ENCODE measurements at places on chromosomes 4 and X.

- DNase-seq: no peak
Measured at GRCh38 chr4:187128976-187129375, 405.3 kb upstream of the FAT1 start.

DNA sequence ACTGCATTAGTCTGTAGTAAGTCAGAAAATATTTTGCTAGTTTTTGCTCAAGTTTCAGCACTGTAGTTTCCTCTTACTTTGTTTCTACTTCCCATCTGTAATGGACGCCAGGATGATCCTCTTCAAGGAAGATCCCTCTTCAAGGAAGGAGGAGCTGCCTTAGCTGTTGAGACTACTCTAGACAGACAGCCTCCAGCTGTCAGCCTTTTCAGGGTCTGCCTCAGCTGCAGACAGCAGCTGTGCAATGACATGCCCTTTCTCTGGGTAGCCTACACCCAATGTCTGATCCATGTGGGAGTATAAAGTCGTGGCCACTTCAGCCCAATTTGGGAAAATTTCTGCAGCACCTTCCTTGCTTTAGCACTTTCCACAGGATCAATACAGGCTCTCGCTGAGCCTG is 281.0 kb upstream of the MAOA start:
- no peak for DNase-seq

- DNase-seq: no peak
Measured at GRCh38 chr4:89275587-89275986, 32.0 kb downstream of the GPRIN3 start.

- no peak for DNase-seq
Measured at GRCh38 chr4:65623506-65623905, 46.8 kb downstream of the EPHA5 start.

GRCh38 chr4:148831945-148832344 is 389.7 kb upstream of the NR3C2 start:
- DNase-seq: no peak

- no peak for DNase-seq
Measured at GRCh38 chr4:26127851-26128337, 192.9 kb upstream of the RBPJ start.

- DNase-seq: no peak
Measured at GRCh38 chr4:172809319-172809718, 359.3 kb upstream of the GALNT7 start.

- no peak for DNase-seq
Measured at GRCh38 chr4:89805297-89805696, 31.7 kb downstream of the SNCA start.

GRCh38 chrX:41332005-41332404 is 2.0 kb upstream of the DDX3X start:
- peak; percentile 26 for DNase-seq

DNA sequence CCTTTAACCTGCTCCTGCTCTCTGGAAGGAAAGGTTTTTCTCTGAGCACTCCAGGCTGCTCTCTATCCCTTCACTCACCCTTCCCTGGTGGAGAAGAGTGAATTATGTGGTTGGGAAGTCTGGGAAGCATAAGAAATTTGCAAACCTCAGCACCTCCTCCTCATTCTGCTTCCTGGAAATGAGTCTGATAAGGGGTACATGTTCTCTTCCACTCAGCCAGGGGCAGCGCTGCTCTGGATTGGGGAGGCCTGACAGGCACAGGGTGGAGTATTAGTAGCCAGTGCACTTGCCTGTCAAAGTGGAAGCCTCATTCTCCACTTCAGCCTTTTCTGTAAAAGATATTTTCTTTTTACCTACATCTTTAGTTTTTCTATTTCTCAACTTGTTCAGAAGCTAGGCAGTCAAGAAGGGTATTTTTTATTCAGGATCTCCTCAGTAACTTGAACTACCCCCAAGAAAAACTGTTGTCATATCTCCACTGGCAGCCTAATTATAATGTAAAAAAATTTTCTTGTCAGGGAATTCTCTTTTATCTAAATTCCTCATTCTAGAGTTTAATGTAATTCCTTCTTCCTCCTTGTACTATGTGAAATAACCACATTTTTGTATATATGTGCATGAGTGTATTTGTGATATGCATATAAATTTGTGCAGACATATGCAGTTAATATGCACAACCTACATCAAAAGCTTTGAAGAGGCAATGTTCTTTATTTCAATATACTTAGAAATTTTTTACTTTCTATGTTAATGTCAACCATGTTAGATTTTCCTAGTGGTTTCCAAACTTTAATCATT is 15.3 kb downstream of the ADAMTS3 start:
- DNase-seq: no peak

DNA sequence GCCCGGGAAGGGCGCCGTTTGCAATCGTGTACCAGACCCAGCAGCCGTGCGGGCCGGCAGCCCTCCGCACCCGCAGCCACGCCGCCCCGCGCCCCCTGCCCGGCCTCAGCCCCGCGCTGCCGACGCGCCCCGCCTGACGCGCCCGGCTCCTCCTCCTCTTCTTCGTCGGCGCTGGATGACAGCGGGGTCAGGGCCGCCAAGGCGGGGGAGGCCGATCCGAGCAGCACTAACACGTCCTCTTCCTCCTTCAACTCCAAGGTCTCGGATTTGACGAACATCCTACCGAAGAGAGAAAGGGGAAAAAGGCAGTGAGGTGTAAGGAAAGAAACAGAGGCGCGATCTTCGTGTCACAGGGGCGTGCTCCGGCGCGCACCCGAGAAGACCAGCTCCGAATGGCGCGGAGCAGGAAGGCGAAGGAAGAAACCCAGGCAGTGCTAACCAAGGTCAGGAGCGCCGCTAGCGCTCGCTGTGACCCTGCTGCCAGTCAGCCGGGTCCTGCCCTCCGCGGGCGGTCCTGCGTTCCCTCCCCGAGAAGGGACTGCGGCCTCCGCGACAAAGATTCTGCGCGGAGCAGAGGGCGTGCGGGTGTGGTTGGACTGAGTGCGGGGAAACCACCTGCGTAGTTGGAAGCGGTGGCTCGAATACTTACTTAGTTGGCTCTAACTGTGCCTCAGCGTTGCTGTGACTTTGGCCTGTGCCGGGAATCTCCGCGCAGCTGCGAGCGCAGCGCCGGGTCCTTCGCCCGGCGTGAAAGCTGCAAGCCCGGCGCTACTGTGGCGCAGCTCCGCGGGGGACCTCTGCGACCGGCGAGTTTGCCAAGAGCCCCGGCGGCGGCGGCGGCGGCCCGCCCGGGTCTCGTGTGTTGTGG is 548 bp downstream of the NEUROG2 start:
- no peak for DNase-seq

DNA sequence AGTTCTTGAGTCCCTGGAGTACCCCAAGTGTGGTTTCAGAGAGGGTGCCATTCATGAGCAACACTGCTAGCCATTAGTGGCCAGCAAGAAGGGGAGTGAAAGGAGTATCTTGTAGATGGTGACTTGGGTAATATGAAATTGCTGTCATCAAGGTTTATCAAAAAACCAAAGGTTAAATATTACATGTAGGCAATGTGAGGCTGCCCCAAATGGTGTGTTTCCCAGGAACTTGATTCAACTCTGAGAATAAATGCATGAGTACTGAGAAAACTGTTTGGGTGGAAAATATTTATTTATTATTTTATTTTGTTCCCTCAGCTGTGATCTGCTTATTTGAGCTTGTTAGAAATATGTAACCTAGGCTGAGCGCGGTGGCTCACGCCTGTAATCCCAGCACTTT is 55.7 kb downstream of the AFF1 start:
- DNase-seq: no peak

DNA sequence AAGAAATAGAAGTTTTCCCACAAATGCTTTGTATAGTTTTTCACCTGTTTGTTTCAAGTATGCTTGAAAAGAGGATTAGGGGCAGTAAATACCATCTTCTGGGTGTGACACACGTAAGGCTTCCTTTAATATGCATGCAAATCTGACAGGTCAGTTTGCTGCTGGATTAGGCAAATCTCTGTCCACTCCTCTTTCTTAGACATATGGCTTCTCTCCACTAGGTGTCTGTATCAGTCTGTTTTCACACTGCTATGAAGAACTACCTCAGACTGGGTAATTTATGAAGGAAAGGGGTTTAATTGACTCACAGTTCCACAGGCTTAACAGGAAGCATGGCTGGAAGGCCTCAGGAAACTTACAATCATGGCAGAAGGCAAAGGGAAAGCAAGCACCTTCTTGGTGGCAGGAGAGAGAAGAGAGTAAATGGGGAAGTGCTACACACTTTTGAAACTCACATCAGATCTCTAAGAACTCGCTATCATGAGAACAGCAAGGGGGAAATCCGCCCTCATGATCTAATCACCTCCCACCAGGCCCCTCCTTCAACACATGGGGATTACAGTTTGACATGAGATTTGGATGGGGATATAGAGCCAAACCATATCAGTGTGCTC is 66.9 kb downstream of the TAB3 start:
- no peak for DNase-seq

- no peak for DNase-seq
Measured at GRCh38 chr4:143713955-143714625, 13.6 kb upstream of the FREM3 start.

DNA sequence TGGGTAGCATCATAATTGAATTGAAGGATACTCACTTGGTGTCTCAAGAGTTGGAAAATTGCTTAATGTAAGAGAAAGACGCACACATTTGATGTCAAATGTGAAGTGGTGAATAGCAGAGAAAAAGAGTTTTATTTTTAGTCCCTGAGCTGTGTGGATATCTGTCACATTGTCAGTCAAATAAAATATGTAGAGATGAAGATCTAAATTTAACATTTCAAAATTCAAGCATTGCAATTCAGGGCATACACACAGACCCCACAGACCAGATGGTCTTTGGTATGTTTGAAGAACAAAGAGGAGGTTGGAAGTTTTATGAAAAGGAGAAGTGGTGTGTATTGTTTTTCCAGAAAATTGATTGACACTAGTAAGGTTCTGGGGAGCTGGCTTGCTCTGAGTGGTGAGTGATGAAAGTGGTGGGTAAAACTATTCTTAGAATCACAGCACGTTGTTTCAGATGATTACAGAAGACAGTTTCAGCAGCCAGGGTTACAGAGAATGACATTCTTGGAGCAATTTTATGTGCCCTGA is 44.9 kb upstream of the BBS12 start:
- no peak for DNase-seq

DNA sequence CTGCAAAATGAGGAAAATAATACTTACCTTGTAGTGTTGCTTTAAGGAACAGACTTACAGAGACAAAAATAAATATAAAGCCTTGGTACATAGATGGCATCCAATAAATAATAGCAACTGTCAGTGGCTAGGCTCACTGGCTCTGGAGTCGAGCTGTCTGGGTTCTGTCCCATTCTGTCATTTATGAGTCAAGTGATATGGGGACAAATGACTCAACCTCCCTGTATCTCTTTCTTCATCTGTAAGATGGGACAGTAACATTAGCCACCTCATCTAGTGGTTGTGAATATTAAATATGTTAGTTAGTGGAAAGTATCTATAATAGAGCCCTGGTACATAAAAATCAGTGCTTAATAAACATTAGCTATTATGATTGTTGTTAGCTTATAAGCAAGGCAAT is 16.7 kb upstream of the GATB start:
- DNase-seq: no peak

GRCh38 chr4:31408121-31408520 is 688.0 kb downstream of the PCDH7 start:
- DNase-seq: no peak

GRCh38 chr4:81607950-81608349 is 136.2 kb upstream of the RASGEF1B start:
- no peak for DNase-seq

GRCh38 chrX:19686876-19687275 is 171.6 kb upstream of the MAP3K15 start:
- no peak for DNase-seq

- no peak for DNase-seq
Measured at GRCh38 chrX:71618303-71618721, at the start of gene CXCR3. Gene CXCR3 (minus strand): TSS chrX:71618511. CDS start chrX:71618449, 62 bp downstream.

DNA sequence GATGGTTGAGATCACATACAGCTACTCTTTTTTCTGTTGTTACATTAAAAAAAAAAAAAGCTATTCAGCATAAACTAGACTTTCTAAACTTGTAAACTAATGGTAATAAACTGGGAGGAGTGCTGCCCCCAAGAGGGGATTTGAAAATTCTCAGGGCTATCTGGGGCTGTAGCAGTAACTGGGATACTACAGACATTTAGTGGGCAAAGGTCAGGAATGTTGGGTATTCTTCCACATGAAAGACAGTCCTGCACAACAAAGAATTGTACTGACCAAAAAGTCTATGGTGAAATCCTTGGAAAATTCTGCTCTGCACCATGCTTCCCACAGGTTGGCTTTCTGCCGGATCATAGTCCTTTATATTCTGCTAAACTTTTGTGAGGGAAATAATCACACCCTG is 232.6 kb upstream of the BOD1L1 start:
- DNase-seq: peak; percentile 51

DNA sequence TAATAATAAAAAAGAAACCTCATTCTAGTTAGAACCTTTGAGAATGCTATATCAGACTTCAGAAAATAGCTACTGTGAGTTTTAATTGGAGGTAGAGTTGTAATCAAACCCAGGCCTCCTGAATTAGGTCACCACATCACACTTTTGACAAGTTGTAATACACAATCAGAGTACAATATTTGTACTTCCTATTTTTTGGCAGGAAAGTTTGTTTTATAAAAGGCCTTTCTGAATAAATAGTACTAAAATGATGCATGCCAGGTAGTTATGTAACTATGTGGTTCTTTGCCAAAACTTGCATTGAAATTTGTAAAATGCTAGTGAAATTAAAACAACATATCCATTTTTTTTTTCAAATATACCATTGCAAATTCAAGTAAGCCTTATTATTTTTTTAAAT is 26.8 kb downstream of the ADH7 start:
- no peak for DNase-seq

- no peak for DNase-seq
Measured at GRCh38 chr4:102007959-102008425, 217.5 kb downstream of the BANK1 start.

DNA sequence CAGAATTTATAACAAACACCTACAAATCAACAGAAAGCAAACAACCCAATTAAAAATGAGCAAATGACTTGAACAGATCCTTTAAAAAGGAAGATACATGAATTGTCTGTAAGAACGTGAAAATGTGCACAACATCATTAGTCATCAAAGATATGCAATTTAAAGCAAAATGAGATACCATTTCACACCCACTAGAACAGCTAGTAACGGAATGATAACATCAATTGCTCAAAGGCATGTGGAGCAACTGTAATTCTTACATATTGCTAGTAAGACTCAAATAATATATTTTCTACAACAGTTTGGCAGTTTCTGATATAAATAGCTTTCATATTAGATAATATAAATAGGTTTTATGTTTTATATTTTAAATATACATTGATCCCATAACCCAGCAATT is 82.5 kb downstream of the LCORL start:
- DNase-seq: no peak

GRCh38 chr4:9835430-9835829 is 54.0 kb downstream of the DRD5 start:
- DNase-seq: no peak

- DNase-seq: no peak
Measured at GRCh38 chr4:151928112-151928511, 167.3 kb upstream of the GATB start.

- DNase-seq: no peak
Measured at GRCh38 chrX:103407776-103408175, 31.4 kb downstream of the BEX3 start.

DNA sequence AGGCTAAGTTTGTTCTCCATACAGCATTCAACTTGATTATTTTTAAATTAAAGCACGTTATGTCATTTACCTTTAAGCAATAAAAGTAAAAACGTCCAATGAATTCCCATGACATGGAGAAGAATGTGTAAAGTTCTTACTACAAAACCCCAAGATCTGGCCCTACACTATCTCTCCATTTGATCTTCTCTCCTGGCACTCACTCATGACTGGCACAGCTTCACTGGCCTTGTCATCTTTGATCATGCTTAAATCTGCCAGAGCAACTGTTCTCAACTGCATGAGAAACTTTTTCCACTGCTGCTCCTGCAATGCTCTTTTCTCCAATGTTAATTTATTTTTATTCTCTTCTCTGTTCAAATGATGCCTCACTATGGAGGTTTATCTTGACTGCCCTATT is 1109.0 kb upstream of the IGFBP7 start:
- no peak for DNase-seq

All from midbrain (tissue), 1 donor.